ENCODE measurements at places on chromosomes 12 and 14.
A peak's percentile ranks its signal among the peaks of the same experiment; 100 is the strongest.

- no peak for DNase-seq
Measured at GRCh38 chr12:54605138-54605970, 16.9 kb upstream of the PPP1R1A start.

- DNase-seq = no peak
Measured at GRCh38 chr12:39372929-39373328, 70.0 kb downstream of the KIF21A start.

- DNase-seq = no peak
Measured at GRCh38 chr12:71626768-71627167, 36.9 kb downstream of the ZFC3H1 start.

- DNase-seq = no peak
Measured at GRCh38 chr12:110679201-110679600, 9.7 kb downstream of the HVCN1 start.

GRCh38 chr12:76586764-76587395, 27.3 kb upstream of the OSBPL8 start:
- DNase-seq = peak; percentile 5

DNA sequence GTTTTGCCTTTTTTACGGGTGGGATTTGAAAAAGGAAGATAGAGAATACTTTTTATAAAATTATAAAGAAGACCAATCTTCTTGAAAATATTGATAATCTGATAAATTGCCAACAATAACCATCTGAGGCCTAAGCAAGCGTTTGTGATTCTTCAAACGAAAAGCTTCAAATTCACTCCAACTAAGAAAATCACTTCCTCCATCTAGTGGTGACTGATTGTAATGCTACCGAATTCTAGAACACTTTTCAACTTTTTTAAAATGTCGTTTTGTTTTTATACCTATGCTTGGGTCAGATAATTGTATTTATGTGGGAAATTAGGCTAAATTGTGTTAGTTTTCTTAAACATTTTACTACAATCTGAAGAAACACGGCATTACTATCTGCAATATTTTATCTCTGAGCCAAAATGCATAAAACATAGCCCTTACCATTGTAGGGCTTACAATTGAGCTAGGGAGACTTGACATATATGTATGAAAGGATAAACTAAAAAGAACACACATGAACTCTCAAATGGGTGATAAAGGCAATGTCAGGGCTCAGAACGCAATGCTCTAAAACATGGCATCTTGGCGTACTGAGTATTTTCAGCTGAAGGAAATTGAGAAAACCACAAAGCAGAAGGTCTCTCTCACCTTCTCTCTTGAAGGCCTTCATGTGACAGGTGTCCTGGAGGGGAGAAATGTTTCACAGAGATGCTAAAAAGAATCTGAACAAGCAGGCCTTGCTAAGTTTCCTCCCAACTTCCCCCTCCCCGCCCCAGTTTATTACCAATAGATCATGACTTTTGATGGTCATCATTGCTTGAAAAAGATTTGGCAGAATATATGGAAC, 36.8 kb upstream of the G2E3 start:
- DNase-seq = no peak

DNA sequence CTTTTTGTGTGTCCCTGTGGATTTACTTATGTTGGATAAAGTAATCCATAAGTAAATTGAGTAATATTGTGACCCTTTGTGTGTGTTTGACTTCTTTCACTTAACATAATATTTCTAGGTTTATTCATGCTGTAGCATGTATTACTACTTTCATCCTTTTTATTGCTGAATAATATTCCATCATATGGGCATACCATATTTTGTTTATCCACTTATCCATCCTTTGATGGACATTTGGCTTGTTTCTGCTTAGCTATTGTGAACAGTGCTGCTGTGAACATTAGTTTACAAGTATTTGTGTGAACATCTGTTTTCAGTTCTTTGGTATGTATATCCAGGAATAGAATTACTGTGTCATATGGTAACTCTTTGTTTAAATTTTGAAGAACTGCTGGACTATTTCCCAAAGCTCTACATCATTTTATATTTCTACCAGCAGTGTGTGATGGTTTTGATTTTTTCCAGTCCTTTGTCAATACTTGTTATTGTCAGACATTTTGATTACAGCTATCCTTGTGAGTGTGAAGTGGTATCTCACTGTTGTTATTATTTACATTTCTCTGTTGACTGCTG, 25.2 kb downstream of the G2E3 start:
- no peak for DNase-seq
